ENCODE measurements at places on chromosomes 4 and X.

DNA sequence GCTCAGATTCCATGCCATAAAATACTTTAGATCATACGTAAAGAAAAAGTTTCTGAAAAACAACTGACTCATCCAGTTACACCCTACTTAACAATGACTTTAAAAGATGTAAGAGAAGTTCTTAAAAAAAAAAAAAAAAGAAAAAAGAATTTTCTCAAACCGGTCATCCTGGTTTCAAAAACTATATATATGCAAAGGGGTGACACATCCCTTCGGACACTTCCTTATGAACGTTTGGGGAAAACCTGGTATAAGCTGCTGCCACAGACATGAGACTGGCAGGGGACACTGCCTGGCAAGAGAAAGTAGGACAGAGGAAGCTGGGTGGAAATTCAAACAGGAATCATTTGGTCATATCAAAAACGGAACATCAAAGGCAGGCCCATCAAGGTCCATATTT, 81.2 kb upstream of the PRSS48 start:
- no peak for DNase-seq

GRCh38 chr4:127509155-127509554, 123.6 kb upstream of the INTU start:
- no peak for DNase-seq

GRCh38 chrX:20204351-20204750, 62.4 kb downstream of the RPS6KA3 start:
- no peak for DNase-seq

DNA sequence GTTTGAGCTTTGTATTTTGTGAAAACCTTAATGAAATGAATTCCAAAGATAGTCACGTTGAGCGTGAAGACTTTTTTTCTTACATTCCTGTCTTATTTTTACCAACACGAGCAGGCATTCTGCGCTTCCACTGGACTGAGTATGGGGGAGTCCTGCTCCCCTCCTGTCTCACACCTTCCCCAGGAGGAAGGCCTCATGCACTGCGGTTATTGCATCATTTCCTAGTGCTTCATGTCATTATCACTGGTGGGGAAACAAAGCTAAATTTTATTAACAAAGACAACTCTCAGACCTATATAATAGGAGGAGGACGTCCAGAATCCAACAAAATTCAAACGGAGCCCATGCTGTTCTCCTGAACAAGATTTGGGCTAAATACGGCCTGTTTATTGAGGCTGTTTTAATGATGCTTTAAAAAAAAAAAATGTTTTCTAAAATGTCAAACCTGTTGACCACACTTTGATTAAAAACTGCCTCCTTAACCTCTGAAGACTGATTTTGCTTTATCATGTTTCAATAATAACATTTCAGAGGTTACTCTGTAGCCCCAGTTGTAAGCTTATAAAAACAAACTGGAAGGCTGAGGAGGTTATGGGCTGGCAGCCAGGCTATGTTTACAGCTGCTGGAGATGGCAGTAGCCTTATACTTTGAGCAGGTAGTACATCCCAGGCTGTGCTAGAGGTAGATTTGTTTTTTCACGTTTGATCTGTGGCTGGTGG, 118.0 kb downstream of the SOWAHB start:
- DNase-seq, result no peak

- DNase-seq, result no peak
Observed at GRCh38 chr4:187274153-187274552, 550.5 kb upstream of the FAT1 start.

DNA sequence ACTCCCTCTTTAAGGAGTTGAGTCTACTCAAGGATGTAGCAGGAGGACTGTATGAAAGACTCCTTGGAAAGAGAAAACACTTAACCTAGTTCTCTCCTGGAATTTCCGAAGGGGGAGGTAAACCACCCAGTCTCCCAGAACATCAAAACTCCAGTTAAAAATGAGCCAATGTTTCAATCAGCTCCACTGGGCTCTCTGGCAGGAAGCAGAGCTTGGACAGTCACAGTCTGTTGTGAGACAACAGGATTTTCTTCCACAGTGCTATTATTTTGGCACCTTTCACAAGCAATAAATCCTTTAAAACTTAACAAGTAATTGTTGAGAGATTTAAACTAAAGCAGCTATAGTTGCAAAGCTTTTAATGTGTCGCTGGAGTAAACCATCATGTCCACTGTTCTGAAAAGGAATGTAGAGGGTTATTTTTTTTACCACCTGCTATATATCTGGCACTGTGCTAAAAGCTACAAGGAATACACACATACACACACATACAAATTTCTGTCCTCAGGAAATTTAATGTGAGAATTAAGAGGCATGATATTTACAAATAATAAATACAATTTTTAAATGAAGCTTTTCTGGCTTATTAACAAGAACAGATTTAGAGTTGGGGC, 229.2 kb upstream of the INTU start:
- no peak for DNase-seq

- DNase-seq, result no peak
Observed at GRCh38 chr4:92969650-92970379, 666.0 kb downstream of the GRID2 start.

DNA sequence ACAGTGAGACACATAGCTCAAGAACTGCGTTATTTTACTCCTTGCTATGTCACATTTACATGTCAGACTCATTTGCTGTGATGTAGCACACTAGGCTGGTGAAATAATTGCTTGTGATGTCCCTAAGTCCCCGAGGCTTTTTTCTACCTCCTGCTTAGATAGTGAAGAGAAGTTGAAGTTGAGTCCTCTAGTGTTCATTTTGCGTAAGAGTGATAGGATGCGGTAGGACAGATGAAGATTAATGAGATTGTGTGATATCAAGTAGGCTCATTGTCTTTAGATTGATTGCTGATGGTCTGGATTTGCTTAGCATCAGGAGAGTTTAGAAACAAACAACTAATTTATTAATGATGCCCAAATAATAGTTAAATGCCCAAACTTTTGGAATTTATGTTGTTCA, 173.6 kb upstream of the NUDT6 start:
- DNase-seq, result no peak

DNA sequence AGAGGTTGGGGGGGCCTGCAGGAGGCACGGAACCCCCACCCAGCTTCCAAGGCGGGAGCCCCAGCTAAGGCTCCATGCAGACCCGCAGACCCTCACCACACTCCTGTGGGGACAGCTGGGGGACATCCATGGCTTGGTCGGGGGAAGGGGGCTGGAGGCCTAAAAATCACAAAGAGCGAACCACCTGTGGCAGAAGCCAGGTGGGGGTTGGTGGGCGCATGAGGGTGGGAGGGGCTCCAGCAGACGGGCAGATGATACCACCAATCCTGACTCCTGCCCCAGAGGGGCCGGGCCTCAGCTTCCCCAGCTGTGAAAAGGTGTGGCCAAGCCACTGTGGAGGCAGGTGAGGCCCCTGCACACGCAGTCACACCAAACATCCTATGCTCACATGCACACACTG, 111.6 kb downstream of the FAM53A start:
- peak; percentile 60 for DNase-seq

- DNase-seq, result no peak
Observed at GRCh38 chrX:120200851-120201250, 42.4 kb downstream of the RHOXF2 start.

DNA sequence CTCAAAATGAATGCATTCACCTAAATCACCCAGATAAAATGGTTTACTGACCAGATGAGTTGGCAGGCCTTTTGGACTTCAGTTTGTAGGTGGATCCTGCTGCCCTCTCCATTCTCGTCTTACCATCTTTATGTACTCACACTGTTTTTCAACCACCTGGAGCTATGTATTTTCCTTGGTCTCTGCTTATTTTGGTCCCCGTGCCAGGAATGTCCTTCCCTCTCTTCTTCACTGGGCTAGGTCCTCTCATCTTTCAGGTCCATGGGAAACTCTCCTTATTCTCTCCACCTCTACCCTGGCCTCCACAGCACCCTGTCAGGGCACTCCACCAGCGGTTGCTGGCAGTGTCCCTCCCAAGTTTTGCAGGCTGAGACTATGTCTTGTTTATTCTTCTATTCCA, 2.6 kb downstream of the GPRIN3 start:
- DNase-seq, result no peak

GRCh38 chrX:41857670-41858069, 65.7 kb downstream of the CASK start:
- no peak for DNase-seq

GRCh38 chrX:149205937-149206336, 299.2 kb downstream of the IDS start:
- no peak for DNase-seq

DNA sequence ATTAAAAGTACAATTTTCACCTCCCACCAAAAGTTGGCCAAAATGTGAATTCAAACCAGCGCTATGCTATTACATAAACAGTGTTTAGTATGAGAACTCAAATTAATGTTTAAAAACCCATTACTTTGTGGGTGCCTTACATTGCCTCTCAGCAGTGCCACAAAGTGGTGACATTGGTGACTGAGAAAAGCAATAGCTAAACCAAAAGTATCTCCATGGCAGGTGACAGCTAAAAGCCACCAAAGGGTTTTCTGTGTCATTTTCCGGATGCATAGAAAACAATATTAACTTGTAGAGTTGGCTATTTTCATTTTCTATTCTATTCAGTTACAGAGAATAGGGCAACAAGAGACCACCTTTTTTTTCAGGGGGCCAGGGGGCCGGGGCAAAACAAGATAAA, 261.2 kb downstream of the MAPK10 start:
- no peak for DNase-seq

DNA sequence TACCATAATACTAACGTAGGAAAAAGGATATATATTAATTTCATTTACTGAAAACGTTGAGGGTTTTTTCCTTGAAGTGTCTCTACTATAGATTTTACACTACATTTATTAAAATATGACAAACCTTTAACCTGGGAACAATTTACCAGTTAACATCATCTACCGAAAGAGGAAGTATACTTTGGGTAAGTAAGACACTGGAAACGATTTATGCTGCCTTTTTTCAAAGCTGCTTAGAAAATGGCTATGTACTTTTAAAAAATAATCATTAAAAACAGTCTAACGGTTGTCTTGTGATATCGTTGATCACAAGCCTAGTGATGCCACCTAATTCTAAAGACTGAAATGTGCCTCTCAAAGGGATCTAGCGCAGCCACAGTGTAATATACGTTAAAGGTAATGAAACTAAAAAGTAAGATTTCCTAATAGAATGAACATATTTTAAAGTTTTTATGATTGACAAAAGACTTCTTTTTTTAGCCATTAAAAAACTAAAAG, 50.4 kb downstream of the STX18 start:
- DNase-seq, result no peak

DNA sequence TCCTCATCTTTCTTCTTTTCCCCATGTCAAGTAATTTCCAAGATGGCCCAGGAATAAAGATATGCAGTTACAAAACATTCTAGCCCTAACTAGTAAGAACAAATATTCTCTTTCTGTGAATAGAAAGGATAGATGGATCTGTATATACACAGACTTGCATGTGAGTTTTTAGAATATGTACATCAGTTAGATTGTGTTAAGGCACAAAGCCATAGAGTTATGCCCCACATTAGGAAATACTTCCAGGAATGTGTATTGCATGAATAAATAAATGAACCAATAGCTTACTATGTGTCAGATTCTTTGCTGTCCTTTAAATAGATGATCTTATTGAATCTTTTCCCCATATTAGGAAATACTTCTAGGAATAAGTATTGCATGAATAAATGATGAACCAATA, 46.0 kb upstream of the TMPRSS11E start:
- DNase-seq, result no peak

- no peak for DNase-seq
Observed at GRCh38 chr4:10962246-10962645, 277.7 kb upstream of the CLNK start.

- DNase-seq, result no peak
Observed at GRCh38 chrX:27767387-27767786, 40.4 kb upstream of the MAGEB10 start.

DNA sequence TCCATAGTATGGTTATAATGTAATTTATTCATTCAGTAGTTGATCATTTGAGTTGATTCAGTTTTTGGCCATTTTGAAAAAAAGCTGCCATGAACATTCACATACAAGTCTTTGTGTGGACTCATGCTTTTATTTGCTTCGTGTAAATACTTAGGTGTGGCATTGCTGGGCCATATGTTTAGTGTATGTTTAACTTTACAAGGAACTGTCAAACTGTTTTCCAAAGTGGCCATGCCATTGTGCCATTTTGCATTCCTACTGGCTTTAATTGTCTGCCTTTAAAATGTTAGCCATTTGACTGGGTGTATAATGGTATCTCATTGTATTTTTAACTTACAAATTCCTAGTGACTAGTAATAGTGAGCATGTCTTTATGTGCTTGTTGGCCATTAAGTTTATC, 8.8 kb downstream of the MTM1 start:
- DNase-seq, result no peak

- peak; percentile 70 for DNase-seq
Observed at GRCh38 chr4:3414421-3415279, 27.1 kb upstream of the HGFAC start.

DNA sequence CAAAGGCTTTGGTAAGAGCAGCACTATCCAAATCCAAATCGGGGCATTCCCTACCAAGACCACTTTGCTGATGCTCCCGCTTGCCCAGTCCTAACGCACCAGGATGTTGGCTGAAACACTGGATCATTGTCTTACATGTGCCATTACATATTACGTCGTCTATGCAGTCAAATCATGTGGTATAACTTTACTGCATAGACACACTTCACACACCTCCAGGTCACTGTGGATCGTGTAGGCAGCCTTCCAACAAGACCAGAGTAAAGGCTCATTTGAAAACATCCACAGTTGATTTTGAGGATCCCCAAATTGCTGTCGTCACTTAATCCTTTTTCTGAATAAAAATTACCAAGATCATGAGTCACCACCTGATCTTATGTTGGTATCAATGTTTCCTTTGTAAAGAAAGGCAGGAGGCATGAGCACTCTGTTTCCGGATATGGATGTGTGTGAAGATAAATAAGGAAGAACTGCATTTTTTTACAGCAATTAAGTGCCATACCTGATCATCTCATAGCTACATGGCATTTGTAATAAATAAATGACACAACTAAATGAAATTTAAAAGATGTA, 18.5 kb downstream of the TENM3 start:
- no peak for DNase-seq

DNA sequence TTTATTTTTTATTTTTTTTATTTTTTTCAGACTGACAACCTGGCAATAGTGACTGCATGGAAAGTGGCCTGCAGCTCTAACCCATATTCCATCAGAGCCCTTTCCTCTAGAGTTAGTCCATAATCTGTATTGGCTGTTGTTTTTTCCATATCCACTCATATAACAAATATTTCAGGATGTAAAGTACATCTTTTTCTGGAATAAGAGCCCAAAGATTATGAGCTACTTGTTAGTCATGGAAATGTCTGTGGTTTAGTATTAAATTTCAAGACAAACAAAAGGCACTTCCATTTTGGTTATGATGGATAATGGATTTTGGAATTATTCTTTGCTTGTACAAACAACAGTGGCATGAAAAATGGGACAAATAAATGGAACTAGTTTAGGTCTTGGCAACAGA, 296.0 kb upstream of the HS3ST1 start:
- DNase-seq, result no peak

- no peak for DNase-seq
Observed at GRCh38 chr4:137967480-137968190, 274.5 kb downstream of the SLC7A11 start.

DNA sequence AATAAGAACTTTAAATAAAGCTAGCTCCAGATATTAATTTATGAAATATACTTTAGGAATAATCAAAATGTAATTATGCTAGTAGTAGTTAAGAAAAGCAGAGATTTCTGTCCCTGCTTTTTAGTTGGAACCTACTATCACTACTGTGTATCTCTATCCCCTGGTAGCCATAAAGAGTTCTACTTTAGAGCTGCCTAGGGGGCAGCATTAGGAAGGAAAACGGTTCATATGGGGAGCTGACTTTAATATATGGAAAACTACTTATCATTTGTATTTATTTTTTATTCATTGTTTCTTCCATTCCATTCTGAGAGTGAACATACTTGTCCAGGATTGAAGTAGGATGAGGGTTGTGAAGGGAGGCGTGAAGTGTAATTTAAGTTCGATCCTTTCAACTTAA, 40.9 kb downstream of the CPEB2 start:
- no peak for DNase-seq
